ENCODE measurements at places on chromosomes 7 and 10. TPM values are rescaled to one million over a fixed set of nuclear protein-coding genes. Genes with fewer than 3 reads are reported as not detected.
A peak's percentile ranks its signal among the peaks of the same experiment; 100 is the strongest.

GRCh38 chr7:13875496-13876074 is 113.9 kb downstream of the ETV1 start:
- no peak for DNase-seq

DNA sequence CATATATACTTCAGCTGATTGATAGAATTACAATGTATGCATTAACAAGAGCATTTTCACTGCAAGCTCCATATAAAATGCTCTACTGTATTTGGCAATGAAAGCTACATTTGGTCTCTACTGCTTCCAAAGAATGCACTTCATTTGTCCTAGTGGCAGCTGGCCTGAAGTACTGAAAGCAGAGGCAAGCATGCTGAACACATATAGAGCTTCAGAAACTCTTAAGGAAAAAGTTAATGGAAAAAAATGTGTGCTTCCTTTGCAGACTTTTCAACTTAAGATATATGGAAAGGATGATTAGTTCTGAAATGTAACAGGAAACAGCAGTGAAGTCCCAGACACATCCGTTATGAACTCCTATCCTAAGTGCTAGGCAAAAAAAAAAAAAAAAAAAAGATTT is 537.1 kb upstream of the POM121L12 start:
- no peak for DNase-seq

The OPALIN gene
- polyA plus RNA-seq, result not detected

The SRRM3 gene
- polyA plus RNA-seq, result 36.2 TPM

DNA sequence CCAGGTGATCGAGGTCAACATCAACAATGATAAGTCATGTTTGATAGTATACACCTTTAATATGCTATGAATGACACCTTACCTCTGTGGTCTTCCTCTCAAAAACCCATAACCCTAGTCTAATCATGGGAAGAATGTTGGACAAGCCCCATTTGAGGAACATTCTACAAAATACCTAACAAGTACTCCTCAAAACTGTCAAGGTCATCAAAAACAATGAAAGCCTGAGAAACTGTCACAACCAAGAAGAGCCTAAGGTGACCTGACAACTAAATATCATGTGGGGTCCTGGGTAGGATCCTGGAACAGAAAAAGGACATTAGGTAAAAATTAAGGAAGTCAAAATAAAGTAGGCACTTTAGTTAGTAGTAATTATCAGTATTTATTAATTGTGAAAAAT is 5.9 kb upstream of the NUDCD3 start:
- DNase-seq, result no peak

- no peak for DNase-seq
Observed at GRCh38 chr10:125820701-125821100, 2.4 kb downstream of the UROS start.

GRCh38 chr7:130993671-130994365 is 259.8 kb upstream of the KLF14 start:
- no peak for DNase-seq

- no peak for DNase-seq
Observed at GRCh38 chr10:43211030-43211429, 55.8 kb downstream of the RASGEF1A start.

DNA sequence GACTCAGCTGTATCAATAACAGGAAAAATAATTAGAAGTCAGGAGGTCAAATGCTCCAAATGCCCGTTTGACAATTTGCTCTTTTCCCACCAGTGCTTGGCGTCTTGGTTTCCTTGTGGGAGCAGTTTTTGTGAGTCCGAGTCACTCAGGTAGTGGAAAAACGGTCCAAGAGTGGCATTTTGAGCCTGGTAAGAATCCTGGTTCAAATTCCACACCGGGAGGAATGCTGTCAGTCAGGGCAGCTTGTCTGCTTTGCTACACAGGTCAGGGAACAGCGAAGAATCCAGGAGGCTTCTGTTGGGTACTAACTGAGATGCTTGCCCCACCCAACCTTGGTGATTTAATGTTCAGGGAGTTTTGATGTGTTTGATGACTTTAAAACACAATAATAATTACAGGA is 209.5 kb downstream of the HERPUD2 start:
- DNase-seq, result no peak

The IQUB gene
- polyA plus RNA-seq, result 0.13 TPM

The ADAM22 gene
- polyA plus RNA-seq, result 0.51 TPM

DNA sequence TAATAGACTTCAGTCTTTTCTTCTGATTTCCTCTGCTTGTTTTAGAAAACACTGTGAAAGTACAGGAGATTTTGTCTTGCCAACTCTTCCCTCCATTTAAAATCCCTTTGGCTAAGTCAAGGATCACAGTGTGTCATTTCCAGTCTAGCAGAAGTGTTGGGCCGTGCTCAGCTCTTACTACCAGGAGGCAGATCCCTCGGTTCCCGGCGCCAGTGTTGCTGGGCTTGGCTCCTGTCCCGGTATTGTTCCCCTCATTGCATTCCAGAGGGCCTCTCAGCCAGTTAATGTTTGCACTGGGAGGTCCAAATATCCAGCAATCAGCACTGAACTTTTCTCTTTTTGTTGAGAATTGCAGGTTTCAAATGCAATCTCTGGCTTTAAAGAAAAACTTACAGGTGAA is 612.1 kb upstream of the MGMT start:
- peak; percentile 92 for DNase-seq

GRCh38 chr7:154767142-154767541 is 235.8 kb downstream of the PAXIP1 start:
- DNase-seq, result no peak

GRCh38 chr7:125492521-125492920 is 562.9 kb upstream of the POT1 start:
- DNase-seq, result no peak
